ENCODE measurements at places on chromosomes 1 and 21.

DNA sequence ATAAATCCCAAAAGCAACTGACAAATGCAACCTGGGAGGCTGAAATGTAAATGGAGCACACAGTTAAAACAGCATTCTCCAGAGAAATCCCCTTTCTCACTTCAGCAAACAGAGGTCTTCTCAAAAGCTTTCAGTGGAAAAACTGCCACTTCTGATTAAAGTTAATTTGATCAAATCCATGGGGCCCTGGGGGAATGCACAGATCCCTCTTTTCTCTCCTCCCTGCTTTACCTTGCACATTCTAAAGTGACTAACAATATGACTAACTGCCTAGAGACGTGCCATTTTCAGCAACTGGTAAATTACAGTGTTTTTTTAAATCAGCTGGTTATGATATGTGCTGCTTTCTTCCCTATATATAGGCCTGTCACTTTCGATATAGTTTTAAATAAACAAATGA, 142.5 kb downstream of the RERE start:
- DNase-seq, result no peak

DNA sequence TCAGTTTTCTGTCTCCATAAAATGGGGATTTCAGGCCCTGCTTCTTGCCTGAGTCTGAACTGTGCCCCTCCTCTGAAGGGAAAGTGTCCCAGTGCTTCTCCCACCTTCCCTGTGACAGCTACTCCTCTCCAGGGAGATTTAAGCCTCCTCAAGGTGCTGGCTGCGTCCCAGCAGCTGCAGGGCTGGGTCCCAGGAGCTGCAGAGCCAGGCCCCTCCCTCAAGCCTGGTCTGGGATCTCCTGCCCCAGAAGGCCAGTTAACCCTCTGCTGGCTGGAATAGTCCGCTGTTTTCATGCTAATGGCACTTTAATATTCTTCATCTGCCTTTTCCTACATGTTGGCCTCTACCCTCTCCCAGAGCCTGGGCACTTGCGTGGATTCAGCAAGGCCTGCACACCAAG, 99.0 kb downstream of the PLXNA2 start:
- DNase-seq, result no peak

DNA sequence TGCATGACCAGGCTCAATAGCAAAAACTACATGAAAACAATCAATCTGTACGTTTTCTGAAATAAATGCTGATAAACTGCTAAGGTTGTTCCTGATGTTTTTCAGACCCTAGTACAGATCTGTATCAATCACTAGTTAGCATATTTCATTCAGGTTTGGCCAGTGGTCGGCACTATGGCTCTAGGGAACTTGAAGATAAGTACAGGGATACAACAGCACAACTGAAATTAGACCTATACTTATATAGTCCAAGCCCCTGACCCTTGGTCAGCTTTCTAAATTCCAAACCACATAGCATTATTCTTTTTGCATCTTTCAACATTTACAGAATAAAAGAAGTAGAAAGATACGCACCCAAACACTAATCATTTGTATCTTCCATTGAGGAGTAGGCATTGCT, 142.7 kb downstream of the PLPPR4 start:
- no peak for DNase-seq

GRCh38 chr1:48602349-48602748, 130.3 kb upstream of the SPATA6 start:
- no peak for DNase-seq

DNA sequence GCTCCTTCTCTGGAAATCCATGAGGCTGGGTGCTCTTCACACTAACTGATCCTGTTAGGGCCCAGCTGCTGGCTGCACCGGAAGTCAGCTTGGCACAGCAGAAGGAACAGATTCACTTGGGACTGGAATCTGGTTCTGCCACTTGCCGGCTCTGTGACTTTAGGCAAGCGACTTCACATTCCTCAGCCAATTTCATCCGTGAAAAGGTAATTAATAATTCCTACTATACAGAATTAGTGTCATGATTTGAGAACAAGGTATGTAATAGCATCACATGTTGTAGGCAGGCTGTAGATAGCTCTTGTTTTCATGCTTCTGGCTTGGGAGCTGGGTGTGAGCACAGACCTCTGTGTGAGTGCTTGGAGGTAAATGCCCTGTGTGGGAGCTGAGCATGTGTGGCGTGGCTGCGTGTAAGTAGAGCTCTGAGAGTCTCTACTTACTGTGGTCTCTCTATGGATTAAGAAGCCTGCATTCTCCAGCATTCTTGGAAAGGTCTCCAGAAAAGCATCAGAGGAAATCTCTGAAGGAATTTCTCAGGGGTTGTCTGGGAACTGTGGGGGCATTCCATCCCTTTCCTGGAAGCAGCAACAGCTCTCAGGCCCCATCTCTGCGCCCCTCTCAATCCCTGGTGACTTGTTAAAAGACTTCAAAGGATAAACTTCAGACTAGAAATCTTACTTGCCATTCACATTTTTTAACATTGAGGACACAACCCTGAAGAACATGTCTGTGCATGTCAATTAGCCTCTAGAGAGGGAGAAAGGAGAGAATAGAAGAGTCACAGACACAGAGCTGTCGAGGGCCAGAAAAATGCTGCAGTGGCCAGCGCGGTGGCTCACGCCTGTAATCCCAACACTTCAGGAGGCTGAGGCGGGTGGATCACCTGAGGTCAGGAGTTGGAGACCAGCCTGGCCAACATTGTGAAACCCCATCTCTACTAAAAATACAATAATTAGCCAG, 47.7 kb upstream of the PPM1J start:
- no peak for DNase-seq

DNA sequence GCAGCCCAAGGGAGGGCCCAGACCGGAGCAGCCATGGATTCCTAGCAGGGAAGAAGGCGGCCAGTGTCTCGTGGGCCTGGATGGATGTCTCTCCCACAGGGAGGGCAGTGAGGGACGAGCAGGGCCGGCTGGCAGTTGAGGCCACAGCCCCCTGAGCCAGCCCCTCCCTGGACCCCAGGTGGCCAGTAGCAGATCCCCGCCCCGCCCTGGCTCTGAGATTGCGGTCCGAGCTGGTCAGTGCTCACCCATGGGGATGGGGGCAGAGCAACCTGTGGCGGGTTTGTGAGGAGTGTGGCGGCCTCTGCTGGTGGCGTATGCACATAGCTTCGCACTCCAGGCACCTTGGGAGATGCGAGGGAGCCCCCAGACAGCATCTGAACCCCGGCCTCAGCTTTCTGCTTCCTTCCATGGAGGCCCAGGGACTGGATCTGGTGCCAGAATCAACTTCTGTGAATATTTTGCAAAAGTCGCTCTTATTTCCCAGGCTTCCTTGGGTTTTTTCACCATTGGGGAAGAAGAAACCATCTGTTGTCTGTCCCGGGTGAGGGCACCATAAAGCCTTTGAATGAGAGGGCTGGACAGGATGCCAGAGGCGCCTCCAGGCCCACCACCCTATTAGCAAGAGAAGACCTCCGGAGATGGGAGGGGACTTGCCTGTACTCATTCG, 8.4 kb upstream of the KCNN3 start:
- peak; percentile 40 for DNase-seq
